ENCODE measurements at places on chromosomes 3 and 15.

- DNase-seq: no peak
Observed at GRCh38 chr15:78343276-78344060, 3.3 kb downstream of the CRABP1 start.

DNA sequence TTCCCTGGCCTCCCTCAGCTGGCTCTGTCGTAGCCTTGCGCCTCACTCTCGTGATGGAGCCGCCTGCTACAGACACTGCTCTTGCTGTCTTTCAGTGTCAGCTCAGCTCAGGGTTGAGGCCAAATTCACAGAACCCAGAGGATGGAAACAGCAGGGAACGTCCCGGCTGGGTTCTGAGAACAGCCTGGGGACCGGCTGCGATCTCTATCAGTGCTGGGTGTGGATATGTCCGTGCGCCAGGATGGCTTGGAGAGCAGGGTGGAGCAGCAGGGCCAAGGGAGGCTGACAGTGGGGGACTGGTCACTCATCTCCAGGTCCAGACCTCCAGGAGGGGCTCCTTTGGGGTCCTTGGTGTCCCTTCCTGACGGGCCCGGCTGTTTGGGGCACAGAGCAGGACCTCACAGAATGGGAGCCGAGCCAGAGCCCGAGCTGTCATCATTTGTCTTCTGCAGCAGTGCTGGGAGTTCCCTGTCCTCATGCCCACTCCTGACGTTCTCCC is 18.4 kb downstream of the KLF15 start:
- DNase-seq: no peak

GRCh38 chr3:41026394-41027177 is 172.7 kb upstream of the CTNNB1 start:
- DNase-seq: no peak

- no peak for DNase-seq
Observed at GRCh38 chr3:37712918-37713817, 148.5 kb upstream of the CTDSPL start.

- no peak for DNase-seq
Observed at GRCh38 chr3:156617781-156618180, 56.6 kb upstream of the TIPARP start.

GRCh38 chr3:173217127-173217526 is 76.1 kb upstream of the SPATA16 start:
- no peak for DNase-seq

- no peak for DNase-seq
Observed at GRCh38 chr3:32288819-32289218, 50.3 kb downstream of the CMTM8 start.

DNA sequence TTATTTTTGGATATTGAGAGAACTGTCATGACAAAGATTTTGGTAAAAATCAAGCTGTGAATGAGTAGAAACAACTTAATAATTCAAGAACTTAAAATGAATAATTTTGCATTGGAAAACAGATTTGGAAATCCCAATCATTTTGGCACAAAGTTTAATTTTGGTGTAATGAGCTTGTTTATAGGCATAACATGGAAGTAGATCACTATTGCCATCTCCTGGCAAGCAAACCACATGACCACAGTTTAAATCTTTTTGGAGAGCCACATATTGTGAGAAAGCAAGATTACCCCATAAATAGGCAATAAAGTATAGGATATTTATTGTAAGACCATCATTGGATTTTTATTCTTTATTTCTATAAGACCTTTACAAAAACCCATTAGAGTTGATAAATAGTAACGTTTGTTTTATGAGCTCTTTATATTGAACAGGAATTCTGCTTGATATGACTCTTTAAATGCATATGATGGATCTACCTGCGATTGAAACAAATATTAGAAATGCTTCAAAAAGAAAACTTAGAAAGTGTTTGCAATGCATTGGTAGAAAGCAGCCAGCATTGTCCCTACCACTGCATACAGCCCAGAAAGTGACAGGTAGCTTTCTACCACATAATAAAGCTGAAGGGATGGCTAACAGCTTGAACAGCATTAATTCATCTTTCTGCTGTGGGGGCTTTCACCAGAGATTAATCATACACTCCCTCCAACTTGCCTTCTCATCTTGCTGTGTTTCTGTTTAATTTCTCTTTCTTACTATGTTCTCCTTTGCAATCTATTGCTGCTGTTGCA is 766.8 kb downstream of the TBL1XR1 start:
- peak; percentile 20 for DNase-seq

- DNase-seq: no peak
Observed at GRCh38 chr15:72474466-72474911, 359 bp downstream of the ARIH1 start.

- DNase-seq: no peak
Observed at GRCh38 chr3:6326771-6327170, 534.1 kb upstream of the GRM7 start.

GRCh38 chr3:10272977-10273376 is 19.8 kb downstream of the GHRL start:
- DNase-seq: no peak

- DNase-seq: no peak
Observed at GRCh38 chr15:42058791-42059190, 35.6 kb downstream of the PLA2G4D start.

- no peak for DNase-seq
Observed at GRCh38 chr3:187210545-187211327, 13.4 kb downstream of the RTP1 start.

GRCh38 chr3:12719541-12719940 is 39.5 kb downstream of the TMEM40 start:
- DNase-seq: no peak

DNA sequence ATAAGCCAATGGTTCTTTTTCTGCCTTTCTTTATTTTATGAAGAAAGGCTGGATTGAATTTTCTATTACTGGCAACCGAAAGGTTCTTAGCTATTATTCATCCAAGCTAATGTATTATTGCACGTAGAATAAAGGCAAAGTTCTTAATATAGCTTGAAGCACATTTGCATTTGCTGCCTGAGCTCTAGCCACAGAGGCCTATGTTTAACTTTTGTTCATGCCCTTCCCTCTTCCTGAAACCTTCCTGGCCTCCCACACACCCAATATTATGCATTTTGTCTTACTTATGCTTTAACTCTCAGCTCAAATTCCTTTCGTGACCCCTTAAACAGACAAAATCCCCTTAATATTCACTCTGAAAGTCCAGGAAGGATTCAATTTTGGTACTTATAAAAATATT is 71.0 kb upstream of the ZNF280D start:
- no peak for DNase-seq

GRCh38 chr15:73688455-73688854 is 4.3 kb downstream of the CD276 start:
- no peak for DNase-seq

DNA sequence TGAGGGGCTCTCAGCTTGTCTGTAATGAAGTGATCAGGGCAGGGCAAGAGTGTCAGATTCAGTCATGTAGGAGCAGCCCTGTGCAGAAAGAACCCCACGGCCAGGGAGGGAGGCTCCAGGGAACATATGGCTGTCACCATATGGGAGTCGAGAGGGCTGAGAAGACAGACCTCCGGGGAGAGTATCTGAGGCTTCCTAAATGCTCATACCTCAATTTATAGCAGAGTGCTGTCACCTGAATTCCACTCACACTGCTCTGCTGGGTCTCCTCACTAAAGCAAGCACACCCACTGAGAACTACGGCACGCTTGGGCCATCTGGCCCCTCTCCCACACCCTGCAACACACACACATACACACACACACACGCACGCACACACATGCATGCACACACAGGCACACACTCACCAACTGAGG is 92.3 kb upstream of the TJP1 start:
- DNase-seq: no peak

All from NCI-H1048 (cell line).